ENCODE measurements at places on chromosomes 3 and 15.
A peak's percentile ranks its signal among the peaks of the same experiment; 100 is the strongest.

- DNase-seq, result no peak
Measured at GRCh38 chr3:171054921-171055320, 28.4 kb upstream of the SLC2A2 start.

DNA sequence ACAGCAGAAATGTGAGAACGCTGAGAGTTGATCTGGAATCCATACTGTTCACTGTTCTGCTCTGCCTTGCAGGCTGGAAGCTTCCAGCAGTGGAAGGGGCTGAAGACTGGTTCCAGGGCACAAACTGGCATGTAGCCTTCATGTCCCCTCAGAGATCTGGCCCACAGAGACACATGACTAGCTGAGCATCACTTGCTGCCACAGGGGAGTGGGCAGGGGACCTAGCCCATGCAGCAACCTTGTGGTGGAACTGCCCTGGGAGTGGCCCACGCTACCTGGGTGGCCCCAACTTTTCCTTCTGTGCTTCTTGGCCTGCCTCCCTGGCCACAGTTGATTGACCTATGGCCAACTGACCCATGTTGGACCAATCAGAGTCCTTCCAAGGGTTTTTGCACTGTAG, 98.1 kb downstream of the TPRA1 start:
- DNase-seq, result no peak

GRCh38 chr15:58987036-58987435, 427 bp upstream of the RNF111 start:
- DNase-seq, result no peak

DNA sequence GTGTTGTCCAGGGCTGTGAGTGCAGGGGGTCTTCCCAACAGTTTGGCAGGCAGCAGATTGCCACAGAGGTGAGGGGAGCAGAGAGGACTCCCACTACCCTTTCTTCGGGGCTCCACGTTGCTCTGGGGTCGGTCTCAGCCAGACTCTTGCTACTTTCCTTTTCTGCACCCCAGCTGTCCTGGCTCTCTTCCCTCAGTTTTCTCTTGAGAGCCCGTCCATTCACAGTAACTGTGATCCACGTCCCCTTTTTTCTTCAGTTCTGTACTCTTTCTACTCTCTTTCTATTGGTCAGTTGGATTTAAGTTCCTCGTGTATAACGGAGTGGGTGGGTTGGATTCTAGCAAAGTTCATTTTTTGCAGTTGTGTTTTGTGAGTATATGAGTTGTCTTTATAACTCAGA, 105.8 kb downstream of the UNC13C start:
- DNase-seq, result no peak

- DNase-seq, result peak; percentile 74
Measured at GRCh38 chr15:70266412-70267121, 168.8 kb upstream of the TLE3 start.

- DNase-seq, result peak; percentile 96
Measured at GRCh38 chr15:74995182-74995778, at the start of gene SCAMP5. SCAMP5 (plus strand) TSS chr15:74995563; CDS start chr15:75011840, 16,277 bp downstream.

- DNase-seq, result no peak
Measured at GRCh38 chr3:64884536-64884935, 196.7 kb upstream of the ADAMTS9 start.

- no peak for DNase-seq
Measured at GRCh38 chr3:33947272-33948195, 149.1 kb downstream of the PDCD6IP start.

DNA sequence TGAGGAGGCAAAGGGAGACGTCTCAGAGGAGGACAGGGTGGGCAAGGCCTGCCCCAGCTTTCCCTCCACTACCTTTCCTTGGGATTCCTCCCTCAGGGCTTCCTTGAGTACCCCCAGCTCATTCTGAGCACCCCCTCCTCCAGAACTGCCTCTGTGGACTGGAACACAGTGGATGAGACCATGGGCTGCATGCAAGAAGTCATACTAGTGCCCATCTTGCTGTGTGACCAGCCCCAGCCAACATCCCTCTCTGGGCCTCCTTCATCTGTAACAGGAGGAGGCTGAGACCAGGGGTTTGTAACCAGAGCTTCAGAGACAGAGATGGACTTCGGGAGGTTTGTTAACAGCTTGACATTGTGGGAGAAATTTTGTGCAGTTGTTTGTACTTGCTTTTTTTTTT, 25.6 kb downstream of the FEM1B start:
- DNase-seq, result no peak

DNA sequence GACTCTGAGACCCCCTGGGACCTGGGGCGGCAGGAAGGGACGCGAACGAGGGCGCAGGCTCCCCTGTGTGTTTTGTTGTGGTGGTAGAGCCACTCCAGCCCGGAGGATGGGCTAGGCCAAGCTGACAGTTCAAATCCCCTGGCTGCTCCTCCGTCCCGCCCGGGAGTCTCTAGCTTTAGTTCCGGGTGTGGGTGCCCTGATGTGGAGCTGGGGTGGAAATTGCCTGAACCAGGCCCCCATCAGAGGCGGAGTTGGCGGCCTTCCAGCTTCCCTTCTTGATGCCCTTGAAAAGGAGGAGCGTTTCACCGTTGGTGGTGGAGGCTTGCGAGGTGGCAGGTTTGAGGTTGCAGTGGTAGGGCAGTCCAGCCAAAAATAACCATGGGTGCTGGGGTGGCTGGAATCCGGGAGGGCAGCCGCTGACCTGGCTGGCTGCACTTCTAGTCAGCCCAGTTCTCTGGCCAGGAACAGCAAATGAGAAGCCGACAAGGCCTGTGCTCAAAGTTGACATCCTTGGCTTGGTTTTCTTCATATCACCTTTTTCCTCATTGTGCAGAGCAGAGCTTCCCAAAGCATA, 817 bp downstream of the CLK3 start:
- no peak for DNase-seq

- DNase-seq, result no peak
Measured at GRCh38 chr15:62115847-62116246, 49.1 kb downstream of the C2CD4A start.

- DNase-seq, result no peak
Measured at GRCh38 chr3:277873-278272, 81.3 kb downstream of the CHL1 start.

DNA sequence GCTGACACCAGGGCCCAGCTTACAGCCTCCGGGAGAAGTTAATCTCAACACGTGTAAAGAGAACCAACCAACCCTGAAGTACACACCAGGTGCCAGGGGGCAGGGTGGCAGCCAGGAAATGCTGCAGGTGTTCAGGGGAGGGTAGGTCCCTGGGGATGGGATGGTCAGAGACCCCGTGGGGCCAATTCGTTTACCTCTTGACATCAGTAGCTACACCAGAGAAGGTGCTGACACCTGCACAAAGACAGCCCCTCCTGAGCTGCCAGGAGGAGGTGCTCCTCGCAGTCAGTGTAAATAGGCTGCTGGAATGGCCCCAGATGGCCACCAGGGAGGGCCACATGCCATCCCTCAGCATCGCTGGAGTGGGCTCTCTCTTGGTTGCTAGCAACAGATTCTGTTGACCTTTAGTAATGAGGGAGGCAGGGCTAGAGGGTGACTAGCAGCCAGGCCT, 52.8 kb downstream of the CORO2B start:
- DNase-seq, result no peak

DNA sequence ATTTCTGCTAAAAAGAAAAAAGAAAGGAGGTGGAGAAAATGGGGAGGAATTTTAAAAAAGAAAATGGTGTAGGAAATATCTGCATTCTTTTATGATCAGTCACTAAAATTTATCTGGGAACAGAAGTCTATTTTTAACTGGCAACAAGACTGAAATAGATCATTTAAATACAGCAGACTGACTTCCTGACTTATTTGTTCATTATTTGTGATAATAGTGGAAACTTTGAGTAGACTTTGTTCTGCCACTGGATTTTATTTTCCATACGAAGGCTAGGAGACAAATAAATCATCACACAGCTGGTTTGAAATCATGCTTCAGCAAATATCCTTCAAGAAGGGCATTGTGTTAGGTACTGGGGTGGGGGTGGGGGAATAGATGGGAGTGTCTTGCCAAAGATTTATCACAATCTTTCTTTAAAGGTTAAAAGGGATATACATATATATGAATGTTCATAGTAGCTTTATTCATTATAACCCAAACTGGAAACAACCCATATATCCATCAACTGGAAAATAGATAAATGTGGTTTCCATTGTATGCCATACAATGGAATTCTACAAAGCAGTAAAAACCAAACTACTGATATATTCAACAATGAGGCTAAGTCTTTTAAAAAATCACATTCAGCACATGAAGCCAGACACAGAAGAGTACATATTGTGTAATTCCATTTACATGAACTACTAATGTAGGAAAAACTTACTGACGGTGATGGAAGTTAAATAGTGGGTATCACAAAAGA, 4.7 kb upstream of the CLASP2 start:
- DNase-seq, result no peak

- no peak for DNase-seq
Measured at GRCh38 chr3:155188031-155188430, 105.5 kb downstream of the STRIT1 start.

DNA sequence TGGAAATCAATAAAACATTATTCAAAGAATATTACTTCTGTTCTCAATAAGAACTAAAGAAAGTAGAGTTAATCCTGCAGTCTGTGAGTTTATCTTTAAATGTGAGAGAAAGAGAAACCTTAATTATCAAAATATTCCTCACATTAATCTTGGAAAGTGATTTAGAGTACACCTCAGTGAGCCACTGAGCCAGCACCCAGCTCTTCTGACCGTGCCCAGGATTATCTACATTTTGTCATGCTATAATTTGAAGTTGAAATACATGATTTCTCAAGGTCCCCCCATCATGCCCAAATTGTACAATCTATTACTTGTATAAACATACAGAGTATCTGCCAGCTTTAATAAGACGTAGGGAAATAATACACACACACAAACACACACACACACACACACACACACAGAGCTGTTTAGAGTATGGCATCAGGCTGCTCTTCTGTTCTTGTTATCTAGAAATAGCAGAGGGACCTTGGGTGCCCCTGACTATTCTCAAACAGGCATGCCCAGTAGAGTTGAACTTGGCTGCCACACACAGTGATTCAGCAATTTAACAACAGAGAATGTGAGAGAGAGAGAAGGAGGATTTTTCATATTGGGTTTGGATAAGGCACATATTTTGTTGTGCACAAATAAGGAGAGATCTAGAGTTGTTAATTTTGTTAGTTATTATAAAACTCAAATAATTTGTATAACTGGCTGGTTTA, 74.4 kb downstream of the P2RY1 start:
- no peak for DNase-seq

- DNase-seq, result no peak
Measured at GRCh38 chr15:57797568-57798267, 91.2 kb downstream of the POLR2M start.

DNA sequence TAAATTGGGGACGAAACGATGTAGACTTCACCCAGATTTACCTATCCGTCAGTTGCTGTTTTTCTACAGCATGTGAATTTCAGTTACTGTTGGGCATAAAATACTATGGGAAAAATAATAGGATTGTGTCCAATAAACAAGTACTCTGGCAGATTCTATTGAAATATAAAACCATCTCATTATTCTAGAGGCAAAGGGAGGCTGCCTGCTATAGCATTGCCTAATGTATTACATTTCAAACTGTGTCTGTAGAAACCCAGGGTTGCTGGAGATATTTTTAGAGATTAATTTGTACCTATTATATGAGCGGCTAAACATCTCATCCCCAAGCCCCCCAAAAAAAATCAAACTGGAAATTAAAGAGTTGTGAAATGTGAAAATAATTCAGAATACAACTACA, 159.6 kb upstream of the IL12A start:
- DNase-seq, result no peak

DNA sequence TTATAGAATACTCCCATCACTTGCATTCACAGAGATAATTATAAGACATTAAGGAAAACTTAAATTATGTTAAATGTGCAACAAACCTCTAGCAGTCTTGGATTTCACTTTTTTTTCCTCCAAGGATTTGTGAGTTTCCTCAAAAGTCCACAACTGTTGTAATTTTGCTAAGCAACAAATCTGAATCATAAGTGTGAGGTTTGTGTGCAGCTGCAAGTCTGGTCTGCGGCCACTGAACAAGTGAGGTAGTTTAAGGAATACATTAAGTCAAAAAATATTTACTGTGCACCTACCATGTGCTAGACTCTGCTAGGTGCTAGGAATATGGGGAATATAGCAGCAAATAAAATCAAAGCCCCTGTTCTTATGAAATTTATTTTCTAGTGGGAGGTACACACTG, 70.2 kb downstream of the LRRC28 start:
- DNase-seq, result no peak

GRCh38 chr3:82224661-82225060, 463.2 kb upstream of the GBE1 start:
- no peak for DNase-seq

DNA sequence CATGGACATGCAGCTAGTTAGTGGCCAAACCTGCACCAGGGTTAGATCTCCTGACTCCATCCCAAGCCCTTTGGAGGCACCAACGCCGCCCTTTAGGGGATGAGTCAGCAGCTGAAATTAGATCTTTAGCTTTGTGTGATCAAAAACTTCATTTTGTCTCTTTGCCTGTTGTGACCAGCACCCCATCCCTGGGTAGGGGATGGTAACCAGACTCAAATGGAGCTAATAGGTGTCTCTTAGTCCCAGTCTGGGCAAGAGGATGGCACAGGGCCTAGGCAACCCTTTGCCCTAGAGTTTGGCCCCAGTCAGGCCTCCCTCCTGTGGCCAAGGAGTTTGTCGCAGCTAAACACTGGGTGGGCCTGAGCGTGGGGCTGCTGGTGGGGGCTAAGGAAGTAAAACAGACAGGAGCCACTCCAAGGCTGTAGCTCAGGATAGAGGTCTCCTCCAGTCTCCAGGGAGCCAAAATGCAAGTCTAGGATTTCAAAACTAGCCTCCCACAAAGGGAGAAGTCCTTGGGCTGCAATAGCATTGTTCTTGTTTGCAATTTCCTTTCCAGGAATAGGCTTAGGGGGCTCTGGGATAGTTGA, 105.1 kb downstream of the CPN2 start:
- DNase-seq, result no peak

DNA sequence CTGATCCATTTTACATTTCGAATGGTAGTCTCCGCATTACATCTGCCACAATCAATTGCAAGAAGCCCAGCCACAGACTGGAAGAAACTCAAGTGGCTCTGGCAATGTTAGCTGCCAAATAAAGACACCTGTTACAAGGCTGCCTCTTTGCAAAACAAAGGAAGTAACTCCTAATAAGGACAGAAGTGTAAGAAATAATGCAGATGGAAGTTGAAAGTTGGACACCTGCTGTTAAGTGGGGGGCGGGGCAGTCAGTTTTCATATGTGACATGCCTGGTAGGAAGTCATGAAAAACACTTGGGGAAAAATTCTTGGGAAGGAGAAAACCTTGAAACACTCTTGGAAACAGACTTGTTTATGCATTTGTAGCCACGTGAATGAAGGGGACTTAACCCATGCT, 54.1 kb upstream of the ATP2C1 start:
- no peak for DNase-seq

Measured in natural killer cell treated with Interleukin-12 subunit alpha and Interleukin-12 subunit beta and Interleukin-15 and Interleukin-18, amount 100 ng/mL, for 72 hours (primary cell).